Cortex of kidney (tissue), 1 donor: ENCODE measurements at places on chromosomes 3 and 15.

DNA sequence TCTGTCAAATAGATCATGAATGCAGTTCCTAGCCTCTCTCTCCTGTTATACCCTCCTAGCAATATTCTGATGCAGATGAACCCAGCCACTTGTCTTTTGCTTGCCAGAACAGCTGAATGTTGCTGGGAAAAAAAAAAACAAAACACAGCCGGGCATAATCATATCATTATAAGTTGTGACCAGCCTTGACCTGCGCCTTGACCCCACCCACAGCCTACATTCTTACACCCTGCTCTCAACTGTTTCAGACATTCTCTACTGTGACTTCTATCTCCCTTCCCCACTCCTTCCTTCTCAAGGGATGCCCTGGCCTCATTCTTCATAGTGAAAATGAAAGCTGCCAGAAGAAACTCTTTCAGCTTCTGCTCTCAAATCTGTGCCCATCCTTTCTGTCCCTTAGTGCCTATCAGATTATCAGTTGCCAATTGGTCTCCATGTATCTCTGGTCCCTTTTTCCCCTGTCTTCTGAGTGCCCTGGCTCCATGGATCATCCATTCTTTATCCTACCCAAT is 389.1 kb upstream of the TPRG1 start:
- DNase-seq, result no peak

DNA sequence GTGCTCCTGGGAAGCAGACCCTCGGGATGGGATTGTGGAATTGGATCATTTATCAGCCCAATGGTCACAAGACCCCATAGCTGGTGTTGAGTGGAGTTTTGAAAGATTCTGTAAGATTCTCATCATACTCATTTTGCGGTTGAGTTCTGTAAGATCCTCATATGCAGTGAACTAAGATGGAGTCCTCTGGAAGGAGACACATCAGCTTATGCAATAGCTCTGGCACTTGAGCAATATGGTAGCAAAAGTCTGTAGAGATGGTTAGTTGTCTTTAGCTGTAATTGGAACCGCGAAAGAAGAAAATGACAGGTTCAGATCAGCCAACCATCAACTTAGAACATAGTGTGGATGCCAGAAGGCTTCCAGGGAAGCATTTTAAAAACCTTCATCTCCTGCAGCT is 184.5 kb upstream of the TSC22D2 start:
- no peak for DNase-seq

- no peak for DNase-seq
Measured at GRCh38 chr3:118884748-118885206, 149.9 kb downstream of the IGSF11 start.

DNA sequence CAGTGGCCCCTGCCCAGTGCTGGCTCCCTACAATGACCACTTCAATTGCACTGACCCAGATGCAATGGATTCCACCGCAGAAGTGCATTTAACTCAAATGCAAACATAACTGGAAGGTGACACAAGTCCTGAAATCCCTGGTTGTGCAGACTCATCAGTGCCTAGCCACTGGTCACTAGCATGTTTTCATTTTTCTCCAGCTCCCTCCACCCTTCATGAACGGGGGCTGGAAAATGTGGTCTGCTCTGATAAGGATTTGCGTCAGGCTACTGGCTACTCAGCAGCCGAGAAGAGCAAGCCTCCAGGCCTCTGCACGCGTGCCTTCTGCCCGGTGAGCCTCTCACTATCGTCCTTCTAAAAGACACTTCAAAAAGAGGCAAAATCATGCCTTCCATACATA is 27.4 kb upstream of the FURIN start:
- DNase-seq, result no peak

DNA sequence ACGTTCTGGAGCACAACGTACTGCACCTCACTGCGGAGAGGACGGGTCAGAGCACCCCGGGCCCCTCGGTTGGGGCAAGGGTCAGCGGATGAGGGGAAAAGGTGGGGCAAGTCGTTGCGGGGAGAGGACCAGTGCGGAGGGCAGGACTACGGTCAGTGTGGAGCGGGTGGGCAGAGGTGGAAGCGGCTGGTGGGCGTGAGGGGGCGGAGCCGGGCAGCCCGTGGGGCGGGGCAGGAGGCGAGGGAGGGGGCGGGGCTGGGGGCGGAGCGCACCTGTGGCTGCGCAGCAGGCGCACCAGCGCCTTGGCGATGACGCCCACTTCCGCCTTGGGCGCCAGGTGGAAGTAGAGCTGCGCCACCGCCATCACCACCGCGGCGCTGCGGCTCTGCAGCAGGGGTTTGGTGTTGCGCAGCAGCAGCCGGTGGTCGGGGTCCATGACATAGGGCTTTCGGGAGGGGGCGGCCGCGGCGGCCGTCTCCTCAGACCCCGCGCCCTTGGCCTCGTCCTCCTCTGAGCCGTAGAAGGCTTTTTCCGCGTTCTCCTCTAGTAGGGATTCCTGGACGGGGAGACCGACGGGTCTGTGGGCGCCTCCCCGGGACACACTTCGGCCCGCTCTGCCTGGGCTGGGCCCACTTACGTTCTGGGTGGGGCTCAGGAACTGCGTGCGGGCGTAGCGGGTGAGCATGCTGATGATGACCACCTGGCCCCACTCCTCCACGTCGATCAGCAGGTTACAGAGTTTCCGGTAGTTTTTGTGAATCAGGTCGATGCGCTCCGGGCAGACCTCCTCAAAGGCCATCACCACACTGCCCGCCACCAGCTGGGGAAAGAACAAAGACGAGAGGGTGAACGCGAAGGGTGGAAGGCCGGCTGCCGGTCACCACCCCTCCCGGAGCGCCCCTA is 29.2 kb downstream of the AP3B2 start:
- DNase-seq, result no peak

- DNase-seq, result no peak
Measured at GRCh38 chr15:99014803-99015697, 7.5 kb upstream of the PGPEP1L start.

DNA sequence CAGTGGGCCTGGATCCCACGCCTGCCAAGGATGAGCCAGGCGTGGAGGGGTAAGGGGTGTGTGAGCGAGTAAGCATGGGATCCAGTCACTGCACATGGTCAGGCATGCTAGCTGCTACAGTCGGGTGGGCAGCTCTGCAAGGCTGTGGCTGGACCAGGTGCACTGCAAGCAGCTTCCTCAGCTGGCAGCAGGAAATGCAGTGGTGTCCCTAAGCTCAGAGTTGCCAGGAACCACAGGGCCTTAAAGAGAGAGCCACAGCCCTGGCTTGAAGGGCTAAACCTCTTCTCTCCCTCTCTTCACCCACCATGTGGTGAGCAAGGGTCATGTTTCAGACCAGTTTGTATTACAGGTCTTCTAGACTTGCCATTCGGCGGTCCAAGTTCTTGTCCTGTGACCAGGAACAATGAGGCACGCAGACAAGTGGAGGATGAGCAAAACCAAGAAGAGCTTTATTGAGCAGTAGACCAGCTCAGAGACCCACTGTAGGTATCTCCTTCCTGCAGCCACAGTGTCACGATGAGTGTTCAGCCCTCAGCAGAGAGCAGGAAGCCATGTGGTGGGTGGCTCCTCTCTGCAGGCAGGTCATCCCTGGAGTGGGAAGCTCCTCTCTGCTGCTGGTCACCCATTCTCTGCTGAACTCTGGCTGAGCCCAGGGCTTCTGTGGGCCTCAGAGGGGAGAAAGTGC is 511.9 kb downstream of the PYDC2 start:
- DNase-seq, result no peak

DNA sequence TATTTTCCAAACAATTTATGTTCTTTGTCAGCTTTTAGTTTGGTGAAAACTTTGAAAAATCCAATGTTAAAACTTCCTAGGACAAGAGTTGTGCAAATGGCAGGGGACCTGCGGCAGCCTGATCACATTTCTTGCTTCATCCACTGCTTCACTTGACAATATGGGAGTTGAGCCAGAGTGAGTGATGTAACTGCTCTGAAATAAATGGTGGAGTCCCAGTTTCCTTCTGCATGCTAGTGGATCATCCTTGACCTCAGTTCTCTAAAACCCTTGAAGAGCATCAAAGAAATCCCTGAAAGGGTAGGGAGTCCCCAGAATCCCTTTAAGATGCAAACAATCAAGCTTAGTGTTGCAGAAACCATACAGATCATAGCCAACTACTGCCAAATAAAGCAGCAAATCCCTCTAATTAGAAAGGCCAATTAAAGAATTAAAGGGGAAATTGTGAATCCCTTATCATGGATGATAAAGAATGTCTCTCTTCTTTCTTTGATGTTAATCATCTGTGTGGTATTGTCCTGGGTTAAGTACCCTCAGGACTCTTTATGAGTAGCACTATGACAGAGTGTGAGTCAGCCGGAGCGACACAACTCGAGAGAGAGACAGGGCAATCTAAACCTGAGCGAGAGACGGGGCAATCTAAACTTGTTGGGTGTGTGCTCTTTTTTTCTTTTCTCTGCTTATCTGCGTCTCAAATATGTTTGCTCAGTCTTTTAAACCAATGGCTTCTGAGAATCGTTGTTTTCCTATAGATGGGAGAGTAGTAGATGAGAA is 41.8 kb upstream of the GAP43 start:
- DNase-seq, result no peak

DNA sequence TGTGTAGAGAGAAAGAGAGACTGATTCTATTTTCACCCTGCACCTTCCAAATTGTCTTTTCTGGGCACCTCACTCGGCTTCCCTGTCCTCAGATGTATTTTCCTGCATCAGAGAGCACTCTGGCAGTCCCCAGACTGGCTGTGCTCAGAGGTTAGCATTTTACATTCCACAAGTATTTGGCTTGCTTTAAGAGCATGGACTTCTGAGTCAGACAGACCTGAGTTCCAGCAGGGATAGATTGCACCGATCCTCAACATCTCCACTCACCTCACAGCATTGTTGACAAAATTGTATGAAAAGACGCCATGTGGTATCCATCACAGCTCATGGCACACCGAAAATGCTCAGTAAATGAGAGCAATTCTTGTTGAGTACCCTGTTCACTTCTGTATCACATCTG is 45.6 kb downstream of the SST start:
- no peak for DNase-seq

DNA sequence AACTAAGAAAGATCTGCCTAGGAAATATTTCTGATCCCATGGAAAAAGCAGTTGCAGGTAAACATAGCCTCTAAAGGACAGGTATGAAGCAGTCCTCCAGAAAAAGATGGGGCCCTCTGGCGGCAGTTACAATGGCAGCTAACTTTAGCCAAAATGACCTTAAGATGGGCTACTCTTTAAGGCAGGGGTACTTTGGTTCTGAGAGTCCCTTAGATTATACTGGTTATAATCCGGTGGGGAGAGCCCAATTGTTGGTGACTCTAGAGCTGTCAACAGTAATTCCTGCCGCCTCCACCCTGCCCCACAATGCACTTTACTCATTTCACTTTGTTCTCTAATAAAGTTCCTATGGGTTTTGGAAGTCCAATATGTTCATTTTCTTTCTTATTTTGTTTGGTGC is 412.8 kb upstream of the WNT5A start:
- DNase-seq, result no peak

- no peak for DNase-seq
Measured at GRCh38 chr15:85825118-85825517, 30.4 kb upstream of the KLHL25 start.

DNA sequence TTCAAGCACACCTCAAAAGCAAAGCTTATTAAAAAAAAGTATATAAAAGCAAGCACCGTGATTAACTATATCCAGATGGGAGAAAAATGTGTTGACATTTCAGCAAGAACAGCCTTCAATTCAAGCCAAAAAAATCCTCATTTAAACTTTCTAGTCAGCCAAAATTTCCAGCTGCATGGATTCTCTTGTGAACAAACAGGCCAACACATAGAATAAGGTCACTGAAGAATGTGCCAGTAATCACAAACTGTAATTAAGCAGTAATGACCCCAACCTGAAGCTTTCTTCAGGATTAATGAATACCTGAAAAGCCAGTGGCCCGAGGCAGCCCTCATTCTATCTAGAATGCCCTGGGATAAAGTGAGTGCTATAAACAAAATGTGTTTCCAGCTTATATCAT is 130.7 kb upstream of the KCNMB2 start:
- DNase-seq, result no peak

DNA sequence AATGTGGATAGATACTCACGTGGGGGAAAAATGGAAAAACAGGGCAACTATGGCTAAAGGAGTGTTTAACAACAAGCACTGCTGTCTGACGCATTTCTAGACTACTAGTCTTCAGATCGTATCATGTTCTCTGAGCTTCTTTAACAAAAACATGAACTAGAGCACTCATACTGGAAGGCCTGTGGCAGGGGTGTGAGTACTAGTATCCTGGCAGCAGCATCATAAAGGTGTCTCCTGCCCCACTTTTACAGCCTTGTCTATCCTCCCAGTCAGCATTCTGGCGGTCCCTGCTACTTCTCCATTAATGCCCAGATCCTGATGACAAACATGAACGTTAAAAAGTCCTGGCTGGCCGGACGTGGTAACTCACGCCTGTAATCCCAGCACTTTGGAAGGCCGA is 4.0 kb downstream of the FMN1 start:
- no peak for DNase-seq

- no peak for DNase-seq
Measured at GRCh38 chr15:48641416-48641815, 4.1 kb downstream of the FBN1 start.

DNA sequence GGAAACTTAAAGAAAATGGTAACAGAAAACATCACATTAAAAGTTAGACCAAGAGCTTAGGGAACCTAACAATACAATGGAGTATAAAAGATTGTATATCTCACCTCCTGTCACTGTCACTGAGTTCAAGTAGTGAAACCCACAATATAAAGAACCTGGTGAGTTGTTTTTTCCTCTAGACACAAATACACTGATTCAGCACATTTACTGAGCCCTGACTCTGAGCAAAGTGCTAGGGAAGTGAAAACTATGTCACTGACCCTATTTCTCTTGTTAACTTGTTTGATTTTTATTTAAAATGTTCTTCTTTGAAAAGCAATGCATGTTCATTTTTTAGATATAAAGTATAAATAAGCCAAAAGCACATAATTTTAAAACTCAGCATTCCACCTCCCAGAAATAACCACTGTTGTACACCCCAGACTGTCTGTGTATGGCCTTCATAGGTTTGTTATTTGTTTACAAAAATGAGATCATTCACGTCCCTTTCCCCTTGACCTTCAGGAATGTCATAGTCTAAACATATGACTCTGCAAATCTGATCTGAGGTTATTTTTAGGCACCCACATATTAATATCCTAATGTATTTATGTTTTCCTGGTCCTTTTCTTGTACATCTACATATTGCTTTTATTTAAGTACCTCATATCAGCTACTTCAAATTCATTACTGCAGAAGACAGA is 69.2 kb upstream of the CSTA start:
- no peak for DNase-seq
